ENCODE measurements at places on chromosomes 13 and 19.

DNA sequence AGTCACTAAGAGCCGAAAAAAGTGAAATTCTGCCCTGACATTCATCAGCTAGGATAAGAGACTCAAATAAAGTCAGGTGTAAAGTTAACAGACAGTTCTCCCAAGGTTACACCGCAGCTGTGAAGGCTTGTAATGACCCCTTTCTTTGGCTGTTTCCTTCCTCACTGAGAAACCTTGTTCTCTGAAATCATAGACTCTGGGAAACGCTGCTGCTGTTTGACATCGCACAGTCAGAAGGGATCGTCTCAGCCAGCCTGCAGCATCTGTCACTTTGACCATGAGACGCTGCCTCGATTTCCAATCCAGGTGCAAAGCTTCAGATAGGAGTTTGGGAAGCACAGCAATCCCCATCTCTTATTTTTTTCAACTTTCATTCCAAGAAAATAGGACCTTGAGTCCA lies 678 bp downstream of the BCAT2 start:
- DNase-seq, result no peak

DNA sequence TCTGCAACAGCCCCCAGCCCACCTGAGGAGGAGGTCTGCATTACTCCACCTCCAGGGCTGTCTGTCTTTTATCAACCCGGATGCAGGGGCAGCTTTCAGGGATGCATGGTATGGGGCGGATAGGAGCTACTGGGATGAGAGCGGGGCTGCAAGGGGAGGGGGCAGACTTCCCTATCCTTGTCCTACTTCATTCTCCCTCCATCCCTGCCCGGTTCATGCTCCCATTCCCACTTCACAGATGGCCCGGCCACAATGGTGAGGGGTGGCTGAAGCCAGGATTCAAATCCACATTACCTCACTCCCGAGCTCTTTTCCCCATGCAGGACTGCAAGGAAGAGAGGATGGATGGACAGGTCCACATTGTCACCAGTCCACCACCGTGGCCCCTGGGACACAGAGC lies 40.5 kb upstream of the VSTM2B start:
- DNase-seq, result no peak

DNA sequence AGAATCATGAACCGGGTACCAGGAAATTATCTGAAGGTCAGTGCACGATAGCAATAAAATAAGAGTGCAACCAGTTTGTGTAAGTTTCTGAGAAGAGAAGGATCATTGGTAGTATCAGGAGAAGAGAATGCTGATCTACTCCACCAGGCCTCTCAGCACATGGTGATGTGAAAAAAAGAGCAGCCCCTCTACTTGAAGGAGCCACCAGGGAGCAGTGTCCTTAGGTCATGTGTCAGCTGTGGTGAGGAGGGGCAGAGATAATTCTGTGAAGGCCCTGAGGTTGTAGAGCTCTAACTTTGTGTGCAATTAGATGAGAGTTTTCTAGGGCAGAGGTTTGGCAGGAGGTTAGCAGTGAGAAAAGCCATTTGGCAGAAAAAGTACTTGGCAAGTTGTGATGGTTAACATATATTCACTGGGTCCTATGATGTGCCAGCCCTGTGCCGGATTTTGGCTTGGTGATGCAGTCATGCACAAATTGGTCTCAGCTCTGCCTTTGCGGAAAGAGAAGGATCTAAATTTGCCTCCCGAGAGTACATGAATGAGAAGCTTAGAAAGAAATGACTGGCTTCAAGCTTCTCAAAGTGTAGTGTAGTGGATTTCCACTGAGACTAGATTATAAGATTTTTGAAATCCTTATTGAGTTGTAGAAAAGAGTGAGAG lies 19.2 kb upstream of the ZC3H13 start:
- DNase-seq, result no peak

DNA sequence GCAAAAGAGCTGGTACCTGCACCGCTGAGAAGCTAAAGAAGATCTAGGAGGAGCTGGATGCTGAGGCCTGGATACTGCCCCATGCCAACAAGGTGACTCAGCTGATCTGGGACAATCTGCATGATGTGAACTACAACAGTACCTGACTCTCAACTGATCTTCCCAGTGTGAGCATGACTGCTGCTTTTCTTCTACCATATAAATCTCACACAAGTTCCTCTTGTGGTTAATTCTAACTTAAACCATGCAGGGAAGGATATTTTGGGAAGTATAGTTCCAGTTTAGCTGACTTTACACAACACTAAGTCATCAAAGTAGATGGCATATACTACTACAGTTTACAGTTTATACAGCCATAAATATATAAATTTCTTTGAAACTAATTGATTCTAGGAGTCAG lies 91.9 kb downstream of the SLAIN1 start:
- no peak for DNase-seq

GRCh38 chr19:47509973-47510372 lies 4.9 kb downstream of the NAPA start:
- no peak for DNase-seq

GRCh38 chr19:33231511-33231910 lies 5.9 kb upstream of the SLC7A10 start:
- DNase-seq, result peak; percentile 79

- peak; percentile 49 for DNase-seq
Measured at GRCh38 chr13:42064259-42064658, 15.8 kb downstream of the DGKH start.

DNA sequence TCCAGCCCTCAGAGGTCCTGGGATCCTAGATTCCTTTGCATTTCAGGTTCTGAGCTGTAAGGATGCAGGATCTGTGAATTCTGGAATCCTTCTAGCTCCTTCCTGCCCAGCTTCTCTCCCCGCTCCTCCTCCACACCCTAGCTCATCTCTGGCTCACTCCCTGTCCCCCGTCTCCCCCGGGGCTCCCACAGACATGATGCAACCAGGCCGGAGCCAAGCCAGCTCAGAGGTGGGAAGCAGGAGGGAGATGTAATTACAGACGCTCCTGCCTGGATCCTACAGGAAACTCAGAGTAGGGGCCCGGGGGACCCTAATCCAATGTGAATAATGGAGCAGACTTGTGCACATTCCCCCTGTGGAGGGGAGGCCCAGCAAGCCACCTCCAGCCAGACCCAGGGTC lies 4.5 kb downstream of the GNG8 start:
- peak; percentile 71 for DNase-seq

DNA sequence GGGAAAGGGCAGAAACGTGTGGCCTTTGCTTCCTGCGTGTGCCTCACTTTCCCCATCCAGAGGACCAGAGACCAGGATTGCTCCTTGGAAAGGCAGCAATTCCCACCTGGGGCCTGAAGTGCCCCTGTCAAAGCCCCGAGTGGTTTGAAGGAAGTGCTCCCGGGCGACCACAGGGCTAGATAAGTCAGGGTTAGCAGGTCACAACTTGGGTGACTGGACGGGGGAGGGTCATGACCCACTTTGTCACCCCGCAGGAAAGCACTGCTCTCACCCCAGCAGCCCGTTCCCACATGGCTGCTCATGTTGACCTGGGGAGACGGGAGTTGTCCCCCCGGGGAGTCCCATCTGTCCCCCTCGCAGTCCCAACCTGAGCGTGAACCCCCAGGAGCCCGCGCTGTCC lies 459 bp downstream of the PRAM1 start:
- DNase-seq, result no peak

DNA sequence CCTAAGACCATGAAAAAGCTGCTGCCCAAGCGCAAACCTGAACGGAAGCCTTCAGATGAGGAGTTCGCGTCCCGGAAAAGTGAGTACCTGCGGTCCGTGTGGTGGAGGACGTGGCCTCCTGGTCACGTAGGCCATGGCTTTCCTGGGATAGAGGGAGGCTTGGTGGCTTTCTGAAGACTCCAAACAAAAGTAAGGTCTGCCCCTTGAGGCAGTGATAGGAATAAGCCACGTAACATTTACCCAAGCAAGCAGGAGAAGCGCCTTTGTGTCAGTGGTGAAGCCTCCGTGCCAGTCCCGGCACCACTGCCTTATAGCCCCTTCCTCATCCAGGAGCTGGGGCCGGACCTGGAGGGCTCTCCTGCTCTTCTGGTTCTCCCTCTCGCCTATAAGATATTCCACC lies 34.3 kb upstream of the TEX29 start:
- no peak for DNase-seq

GRCh38 chr13:22402682-22403081 lies 731.8 kb downstream of the FGF9 start:
- no peak for DNase-seq

DNA sequence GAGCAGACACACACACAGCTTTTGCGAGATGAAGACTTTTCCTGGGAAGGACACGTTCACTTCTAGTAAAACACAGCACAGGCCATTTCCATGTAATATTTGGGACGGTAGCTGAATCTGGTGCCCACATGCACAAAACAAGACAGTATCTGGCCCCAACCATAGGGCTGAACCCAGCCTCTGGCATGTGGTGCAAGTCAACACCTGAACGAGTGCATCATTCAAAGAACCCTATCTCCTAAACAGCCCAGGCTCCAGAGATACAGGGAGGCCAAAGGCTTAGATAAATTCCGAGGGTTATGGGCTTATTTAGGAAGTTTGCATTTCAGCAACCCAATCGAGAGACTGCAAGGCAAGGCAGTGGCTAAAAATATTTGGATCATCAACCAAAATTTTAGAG lies 2.7 kb upstream of the TFDP1 start:
- no peak for DNase-seq

GRCh38 chr13:113669231-113669754 lies 2.3 kb downstream of the GRK1 start:
- no peak for DNase-seq

DNA sequence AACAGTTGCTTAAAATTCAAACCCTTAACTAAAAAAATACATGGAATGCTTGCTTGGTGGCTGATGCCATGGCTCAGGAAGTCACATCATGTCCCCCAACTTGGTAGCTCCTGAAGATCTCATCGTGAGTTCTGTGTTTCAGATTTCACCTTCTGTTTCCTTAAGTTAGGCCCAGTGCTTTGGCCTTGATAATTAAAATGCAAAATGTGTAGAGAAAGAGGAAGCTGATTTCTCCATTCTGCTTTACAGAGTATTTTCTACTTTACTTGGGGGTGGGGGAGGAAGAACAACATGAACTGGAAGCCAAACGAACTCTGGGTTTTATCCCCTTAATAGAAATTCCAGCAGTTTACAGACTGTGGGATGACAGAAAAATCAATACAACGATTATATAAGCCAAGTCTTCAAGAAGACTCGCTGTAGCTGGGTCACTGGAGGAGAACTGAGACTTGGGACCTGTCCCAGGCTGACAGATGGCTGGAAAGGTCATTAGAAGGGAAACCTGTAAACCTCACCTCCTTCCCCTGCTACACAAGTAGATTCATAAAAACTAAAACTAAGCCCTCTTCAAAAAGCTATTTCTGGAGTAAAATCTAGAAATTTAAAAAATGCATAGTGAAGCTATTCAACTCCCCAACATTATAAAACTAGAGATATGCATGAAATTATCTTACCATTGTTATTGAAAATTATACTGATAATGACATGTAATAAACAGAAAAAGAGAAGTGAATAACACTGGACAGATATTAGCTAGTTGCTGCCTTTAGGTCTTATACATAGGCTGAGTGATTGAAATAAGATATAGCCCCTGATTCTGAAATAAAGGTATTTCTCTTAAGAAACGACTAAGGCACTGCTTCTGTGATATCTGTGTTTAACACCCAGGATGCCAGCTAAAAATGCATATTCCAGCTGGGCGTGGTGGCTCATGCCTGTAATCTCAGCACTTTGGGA lies 22.1 kb upstream of the GGACT start:
- DNase-seq, result no peak

- DNase-seq, result peak; percentile 76
Measured at GRCh38 chr19:3698974-3699740, 1.1 kb downstream of the PIP5K1C start.

DNA sequence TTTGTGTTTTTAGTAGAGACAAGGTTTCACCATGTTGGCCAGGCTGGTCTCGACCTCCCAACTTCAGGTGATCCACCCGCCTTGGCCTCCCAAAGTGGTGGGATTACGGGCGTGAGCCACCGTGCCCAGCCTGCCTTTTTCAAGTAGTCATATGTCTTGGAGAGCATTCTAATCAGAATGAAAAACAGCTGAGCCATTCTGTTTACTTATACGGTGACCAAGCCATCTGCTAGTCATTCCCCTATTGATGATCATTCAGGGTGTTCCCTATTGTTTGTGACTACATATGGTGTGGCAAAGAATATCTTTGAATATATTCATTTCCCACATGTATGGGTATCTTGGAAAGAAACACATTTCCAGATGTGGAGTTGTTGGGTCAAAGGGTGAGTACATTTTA lies 17.2 kb downstream of the BLOC1S3 start:
- peak; percentile 58 for DNase-seq

DNA sequence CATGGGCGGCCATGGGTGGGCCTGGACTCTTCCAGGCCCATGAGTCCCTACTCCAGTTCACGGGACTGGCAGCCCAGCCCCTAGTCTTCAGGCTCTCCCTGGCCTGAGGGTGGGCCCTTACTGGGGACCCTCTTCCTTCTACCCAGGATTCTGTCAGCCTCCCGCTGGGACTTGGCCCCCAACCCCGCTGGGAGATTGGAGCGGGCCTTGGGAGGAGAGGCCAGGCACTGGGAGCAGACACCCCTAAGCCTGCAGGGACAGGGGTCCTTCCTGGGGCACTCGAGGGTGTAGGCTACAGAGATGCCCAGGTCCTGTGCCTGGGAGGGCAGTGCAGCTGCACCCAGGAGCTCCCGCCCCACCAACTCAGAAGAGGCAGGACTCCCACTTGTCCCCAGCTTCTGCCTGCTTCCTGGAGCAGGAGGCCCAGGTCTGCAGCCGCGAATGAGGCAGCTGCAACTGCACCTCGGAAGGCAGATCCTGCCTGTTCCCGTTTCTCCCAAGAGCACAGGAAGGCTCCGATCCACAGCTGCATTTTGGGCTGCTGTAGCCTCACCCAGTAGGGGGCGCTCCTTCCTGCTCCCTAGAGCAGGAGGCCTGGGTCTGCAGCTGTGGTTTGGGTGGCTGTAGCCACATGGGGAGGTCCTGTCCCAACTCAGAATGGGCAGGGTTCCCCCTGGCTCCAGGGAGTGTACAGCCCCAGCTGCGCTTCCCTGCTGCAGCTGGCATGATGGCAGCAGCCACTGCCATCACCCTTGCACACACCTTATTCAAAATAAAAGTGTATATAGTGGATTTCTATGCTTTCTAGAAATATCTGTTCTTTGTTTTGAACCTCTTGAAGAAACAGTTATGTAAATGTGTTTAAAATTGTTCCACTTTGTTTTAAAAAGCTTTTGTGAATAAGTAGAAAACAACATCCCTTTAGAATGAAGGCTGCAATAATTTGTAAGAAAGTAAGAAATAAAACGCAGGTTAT lies 46.8 kb downstream of the TEX26 start:
- DNase-seq, result no peak

Data from AG10803 (cell line).